ENCODE measurements at places on chromosomes 3 and 15.

DNA sequence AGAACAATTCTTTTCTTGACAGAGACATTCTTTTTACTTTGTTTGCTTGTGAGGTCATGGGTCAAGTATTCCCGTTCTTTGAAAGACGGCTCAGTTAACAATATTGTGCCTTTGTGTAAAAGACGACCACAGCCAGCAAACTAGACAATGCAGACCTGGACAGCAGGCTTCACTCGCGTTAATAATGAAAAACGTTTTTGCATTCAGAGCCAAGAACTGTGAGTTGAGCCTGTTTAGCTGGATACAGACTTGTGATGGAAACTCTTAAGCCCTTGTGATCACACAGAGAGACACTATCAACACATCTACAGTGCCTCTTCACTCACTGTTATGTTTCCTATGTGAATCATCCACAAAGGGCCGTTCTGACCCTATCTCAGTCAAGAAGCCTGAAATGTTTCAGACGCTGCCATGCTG, 37.3 kb upstream of the CMTM7 start:
- no peak for DNase-seq

DNA sequence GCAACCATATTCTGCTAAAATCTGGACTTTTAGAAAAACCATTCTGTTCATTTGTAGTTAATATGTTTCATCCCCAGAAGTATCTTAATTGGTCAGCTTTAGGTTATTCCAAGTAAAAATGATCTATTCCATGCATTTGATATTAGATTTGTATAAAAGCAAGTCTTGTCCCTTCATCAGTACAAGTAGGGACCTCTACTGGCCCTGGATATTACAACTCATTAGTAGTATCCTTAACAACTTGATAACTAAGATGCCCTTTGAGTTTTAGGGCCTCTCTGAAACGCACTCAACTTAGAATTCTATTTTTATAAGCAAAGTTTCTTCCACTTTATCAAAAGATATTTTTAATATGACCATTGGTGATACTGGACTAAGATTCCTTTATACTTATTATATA, 25.3 kb upstream of the SELENOT start:
- no peak for DNase-seq

DNA sequence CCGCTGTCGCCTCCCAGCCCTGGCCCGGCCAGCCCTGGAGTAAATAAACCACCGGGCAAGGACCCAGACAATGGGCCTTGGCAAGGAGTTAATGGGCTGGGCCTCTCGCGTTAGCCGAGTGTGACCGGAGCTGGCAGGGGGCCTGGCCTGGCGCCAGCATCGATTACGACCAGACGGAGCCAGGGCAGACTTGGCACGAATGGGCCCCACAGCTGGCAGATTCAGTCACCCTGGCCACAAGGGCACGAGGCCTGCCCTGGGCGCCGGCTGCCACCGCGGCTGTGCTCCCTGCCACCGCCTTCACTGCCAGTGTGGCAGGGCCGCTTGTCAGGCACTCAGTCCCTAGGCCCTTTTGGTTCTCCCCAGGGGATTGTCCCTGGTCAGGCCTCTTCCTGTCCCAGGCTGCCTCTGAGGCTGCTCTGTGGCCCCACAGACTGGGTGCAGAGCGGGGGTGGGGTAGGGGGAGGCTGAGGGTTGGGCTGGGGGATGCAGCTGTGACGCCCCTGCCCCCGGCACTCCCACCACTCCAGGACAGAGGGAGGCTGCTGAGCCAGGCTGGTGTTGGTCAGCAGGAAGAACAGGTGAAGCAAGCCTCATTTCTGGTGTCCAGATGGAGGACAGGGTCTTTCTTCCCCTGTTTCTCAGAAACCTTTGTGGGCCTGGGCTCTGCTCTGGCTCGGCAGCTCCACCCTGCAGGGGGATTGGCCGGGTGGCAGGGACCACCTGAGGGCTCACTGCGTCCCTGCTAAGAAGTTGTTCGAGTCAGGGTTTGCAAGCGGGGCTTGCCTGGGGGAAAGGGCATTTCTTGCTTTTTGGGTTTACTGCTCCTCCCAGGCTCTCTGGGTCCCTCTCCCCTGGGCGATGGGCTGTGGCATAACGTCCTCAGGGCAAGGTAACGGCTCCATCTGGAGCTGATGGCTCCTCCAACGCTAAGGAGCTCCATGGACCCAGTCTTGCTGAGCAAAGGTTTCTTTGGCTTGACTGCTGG, 30.5 kb upstream of the SRP14 start:
- no peak for DNase-seq

- DNase-seq = no peak
Observed at GRCh38 chr15:66896611-66897010, 168.8 kb upstream of the SMAD3 start.

- no peak for DNase-seq
Observed at GRCh38 chr3:134369231-134369741, 5.0 kb downstream of the AMOTL2 start.

DNA sequence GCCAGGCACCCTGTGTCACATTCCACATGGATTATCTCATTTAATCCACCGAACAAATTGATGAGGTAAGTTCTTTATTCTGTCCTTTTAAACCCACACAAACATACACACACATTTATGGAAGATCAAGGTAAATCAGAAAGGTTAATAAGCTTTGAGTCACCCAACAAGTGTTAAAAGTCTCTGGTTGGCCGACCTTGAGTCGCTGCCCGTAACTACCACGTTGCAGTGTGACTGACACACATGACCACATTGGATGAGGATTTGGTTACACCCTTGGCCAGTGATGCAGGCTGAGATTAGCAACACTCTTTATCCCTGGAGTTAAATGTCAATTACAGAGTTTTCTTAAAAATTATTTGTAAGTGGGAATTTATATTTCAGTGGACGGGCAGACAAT, 19.2 kb downstream of the FOXP1 start:
- no peak for DNase-seq

GRCh38 chr15:67031331-67031730, 34.1 kb upstream of the SMAD3 start:
- no peak for DNase-seq

DNA sequence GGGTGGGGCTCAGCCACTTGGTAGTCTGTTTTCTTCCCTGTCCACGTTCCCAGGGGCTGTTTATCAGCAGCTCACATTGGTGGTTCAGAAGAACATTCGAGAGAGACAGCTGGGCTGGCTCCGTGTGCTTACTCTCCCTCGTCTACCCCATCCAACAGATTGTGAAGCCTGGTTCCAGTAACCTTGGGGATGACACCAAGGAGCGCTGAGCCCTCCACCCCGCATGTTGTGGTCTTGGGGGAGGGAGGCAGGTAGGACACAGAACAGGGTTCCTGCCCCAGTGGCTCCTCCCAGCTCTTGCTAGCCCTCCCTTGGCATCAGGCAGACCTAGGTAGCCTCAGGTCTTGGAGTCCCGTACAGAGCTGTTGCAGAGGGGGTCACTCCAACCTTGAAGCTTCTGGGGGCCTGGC, 33.1 kb downstream of the KLF13 start:
- no peak for DNase-seq
